Heart right ventricle (tissue), 16 donors: ENCODE measurements at places on chromosomes 1 and 21. TPM values are rescaled to one million over a fixed set of nuclear protein-coding genes. Genes with fewer than 3 reads are reported as not detected.

The CR1 gene
- polyA plus RNA-seq, result 0.15 TPM

The C1orf167 gene
- polyA plus RNA-seq, result 9.0 TPM

The CAMK2N1 gene
- 4.7 TPM for polyA plus RNA-seq

The CELA2B gene
- not detected for polyA plus RNA-seq

The OLIG2 gene
- polyA plus RNA-seq, result not detected

The PTCH2 gene
- 0.25 TPM for polyA plus RNA-seq

The MCOLN3 gene
- polyA plus RNA-seq, result 2.7 TPM

The TEDDM1 gene
- polyA plus RNA-seq, result not detected

The POMGNT1 gene
- 74.3 TPM for polyA plus RNA-seq

The TMEM234 gene
- 14.9 TPM for polyA plus RNA-seq

The G0S2 gene
- 90.0 TPM for polyA plus RNA-seq

The MIXL1 gene
- polyA plus RNA-seq, result not detected

The SMAP2 gene
- 12.2 TPM for polyA plus RNA-seq

The SLFNL1 gene
- 0.14 TPM for polyA plus RNA-seq

The IL22RA1 gene
- polyA plus RNA-seq, result 0.07 TPM

The PALMD gene
- 81.2 TPM for polyA plus RNA-seq

The TGFB2 gene
- 0.51 TPM for polyA plus RNA-seq

The HES4 gene
- 49.2 TPM for polyA plus RNA-seq

The CNR2 gene
- polyA plus RNA-seq, result not detected

The LMO4 gene
- 20.5 TPM for polyA plus RNA-seq

The NPHS2 gene
- polyA plus RNA-seq, result not detected

The TADA1 gene
- polyA plus RNA-seq, result 7.7 TPM

The GJA9 gene
- not detected for polyA plus RNA-seq

The CSMD2 gene
- polyA plus RNA-seq, result 0.07 TPM

The TBX19 gene
- polyA plus RNA-seq, result 0.59 TPM

The FLG2 gene
- polyA plus RNA-seq, result not detected

The BTBD8 gene
- polyA plus RNA-seq, result 0.30 TPM

The EPHA10 gene
- polyA plus RNA-seq, result 0.15 TPM

The TP53BP2 gene
- polyA plus RNA-seq, result 8.8 TPM

The CD1C gene
- not detected for polyA plus RNA-seq

The RABIF gene
- polyA plus RNA-seq, result 8.1 TPM

The KCNE2 gene
- polyA plus RNA-seq, result 0.73 TPM

The USH2A gene
- 0.01 TPM for polyA plus RNA-seq

The WNT9A gene
- 0.39 TPM for polyA plus RNA-seq

The FCRL3 gene
- 0.01 TPM for polyA plus RNA-seq
